Common myeloid progenitor, CD34-positive (primary cell): ENCODE measurements at places on chromosomes 5 and 9.

DNA sequence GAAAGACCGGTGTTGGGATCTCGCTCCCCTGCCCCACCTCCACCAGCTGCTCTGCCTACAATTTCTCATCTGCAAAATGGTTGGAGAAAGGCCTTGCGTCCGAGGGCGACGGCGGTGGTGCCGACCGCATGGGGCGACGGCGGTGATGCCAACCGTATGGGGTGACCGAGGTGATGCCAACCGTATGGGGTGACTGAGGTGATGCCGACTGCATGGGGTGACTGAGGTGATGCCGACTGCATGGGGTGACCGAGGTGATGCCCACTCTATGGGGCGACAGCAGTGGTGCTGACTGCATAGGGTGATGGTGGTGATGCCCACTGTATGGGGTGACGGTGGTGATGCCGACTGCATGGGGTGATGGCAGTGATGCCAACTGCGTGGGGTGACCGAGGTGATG, 171.0 kb downstream of the OLFM1 start:
- DNase-seq, result no peak

DNA sequence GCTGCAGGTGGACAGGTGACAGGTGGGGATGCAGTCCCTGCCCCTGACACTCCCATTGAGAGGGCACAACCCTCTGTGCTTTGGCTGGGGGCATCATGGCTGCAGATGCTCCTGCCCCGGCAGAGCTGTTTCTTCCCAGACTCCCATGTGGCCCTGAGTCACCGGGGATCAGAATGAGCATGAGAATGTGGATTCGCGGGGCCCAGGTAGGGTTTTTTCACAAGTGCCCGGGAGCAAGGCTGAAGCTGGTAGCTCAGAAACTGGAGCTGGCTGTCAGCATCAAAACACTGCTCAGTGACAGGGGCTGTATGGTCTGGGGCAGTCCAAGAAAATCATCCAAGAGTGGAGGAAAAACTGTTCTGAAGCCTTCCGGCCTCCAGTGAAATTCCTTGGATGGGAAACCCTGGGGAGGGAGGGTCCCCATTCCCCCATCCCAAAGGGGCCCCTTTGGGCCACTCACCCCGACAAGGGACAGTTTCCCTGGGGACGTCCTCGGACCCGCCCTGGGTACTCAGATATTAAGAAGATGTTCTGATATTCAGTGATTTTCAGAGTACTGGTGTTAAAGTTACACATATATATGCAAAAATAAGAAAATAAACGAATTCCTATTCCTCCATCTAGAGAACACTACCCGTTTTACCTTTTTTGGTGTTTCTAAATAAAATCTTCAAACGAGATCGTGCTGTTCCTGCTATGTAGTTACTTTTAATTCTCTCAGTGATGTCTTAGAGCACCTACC, 120.1 kb upstream of the LPCAT1 start:
- DNase-seq, result no peak

DNA sequence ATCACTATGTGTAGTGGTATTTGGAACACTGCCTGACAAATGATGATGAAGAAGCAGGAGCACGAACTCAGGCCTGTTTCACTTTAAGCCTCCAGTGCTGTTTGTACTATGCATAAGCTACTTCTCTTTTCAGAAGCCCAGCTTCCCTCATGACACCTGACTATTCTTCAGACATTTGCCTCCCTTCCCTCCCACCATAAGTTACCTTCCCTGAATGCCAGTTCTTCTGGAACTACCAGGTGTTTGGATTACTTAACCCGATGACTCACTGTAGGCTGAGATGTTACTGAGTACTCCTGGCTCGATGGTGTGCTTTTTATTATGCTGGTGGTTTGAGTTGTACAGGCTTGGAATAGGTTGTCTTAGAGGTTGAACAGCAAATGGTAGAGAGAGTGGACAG, 180.0 kb downstream of the SPATA31D1 start:
- no peak for DNase-seq

- DNase-seq, result peak; percentile 27
Measured at GRCh38 chr5:67409126-67409777, 212.7 kb upstream of the CD180 start.

DNA sequence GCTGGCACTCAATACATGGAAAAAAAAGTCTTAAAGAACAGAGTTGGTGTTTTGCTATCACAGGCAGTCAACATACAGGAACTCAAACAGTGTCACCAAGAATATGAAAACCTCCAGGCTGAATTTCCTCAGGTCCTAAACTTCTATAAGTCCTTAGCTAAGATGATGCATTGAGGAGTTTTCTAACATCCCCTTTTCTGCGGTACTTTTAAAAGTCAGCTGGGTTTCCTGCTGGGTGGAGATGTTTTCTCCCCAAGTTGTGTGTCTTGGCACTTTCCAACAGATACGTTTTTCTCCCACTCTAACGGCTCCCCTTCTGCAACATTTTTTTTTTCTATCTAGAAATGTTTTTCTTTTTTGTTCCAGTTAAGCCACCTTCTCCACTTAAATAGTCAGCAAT, 244.8 kb upstream of the HAPLN1 start:
- peak; percentile 81 for DNase-seq

DNA sequence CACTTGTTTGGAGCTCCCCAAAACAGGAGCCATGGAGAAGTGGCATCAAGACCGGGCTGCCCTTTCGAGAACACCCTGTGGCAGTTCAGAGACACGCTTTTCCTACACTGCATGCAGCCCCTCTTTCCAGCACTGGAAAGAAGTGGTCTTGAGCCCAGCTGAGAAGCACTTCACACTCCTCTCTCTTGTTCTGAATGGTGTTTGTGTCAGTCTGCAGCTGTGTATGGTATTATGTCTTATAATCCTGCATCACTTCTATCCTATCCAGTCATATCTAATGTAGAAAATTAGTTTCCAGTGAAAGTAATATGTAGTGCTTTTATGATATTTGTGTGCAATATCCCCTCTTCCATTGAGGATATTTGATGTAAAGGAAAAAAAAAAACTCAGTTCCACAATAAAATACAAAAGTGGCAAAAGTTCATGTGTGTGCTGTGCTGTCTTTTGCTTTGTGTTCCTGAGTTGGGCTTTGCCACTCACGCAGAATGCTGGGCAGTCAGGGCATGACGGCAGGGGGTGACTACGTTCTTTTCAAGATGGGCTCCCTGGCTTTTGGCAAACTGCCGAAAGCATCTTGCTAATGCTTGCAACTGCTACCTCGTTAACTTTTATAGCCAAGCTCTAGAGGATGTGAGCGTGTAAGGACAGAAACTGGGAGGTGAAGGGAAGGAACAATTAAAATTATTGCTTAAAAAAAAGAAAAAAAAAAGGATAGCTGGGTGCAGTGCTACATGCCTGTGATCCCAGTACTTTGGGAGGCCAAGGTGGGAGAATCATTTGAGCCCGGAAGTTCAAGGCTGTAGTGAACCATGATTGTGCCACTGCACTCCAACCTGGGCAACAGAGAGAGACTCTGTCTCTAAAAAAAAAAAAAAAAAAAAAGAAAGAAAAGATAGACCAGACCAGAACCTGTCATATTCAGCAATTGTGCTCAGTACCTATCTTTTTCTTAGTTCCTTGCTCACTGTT, 102.2 kb downstream of the MAP1B start:
- DNase-seq, result no peak

GRCh38 chr5:117614408-117614807, 1039.8 kb upstream of the SEMA6A start:
- DNase-seq, result no peak

- no peak for DNase-seq
Measured at GRCh38 chr5:28710360-28710759, 1672.0 kb upstream of the CDH9 start.
